Activated naive CD8-positive, alpha-beta T cell treated with anti-CD3 and anti-CD28 coated beads, Interleukin-2, amount 10 ng/mL, durations not matched to agents 7 days and 5 days (primary cell): ENCODE measurements at places on chromosomes 5 and 9. TPM values are rescaled to one million over a fixed set of nuclear protein-coding genes. Genes with fewer than 3 reads are reported as not detected.

DNA sequence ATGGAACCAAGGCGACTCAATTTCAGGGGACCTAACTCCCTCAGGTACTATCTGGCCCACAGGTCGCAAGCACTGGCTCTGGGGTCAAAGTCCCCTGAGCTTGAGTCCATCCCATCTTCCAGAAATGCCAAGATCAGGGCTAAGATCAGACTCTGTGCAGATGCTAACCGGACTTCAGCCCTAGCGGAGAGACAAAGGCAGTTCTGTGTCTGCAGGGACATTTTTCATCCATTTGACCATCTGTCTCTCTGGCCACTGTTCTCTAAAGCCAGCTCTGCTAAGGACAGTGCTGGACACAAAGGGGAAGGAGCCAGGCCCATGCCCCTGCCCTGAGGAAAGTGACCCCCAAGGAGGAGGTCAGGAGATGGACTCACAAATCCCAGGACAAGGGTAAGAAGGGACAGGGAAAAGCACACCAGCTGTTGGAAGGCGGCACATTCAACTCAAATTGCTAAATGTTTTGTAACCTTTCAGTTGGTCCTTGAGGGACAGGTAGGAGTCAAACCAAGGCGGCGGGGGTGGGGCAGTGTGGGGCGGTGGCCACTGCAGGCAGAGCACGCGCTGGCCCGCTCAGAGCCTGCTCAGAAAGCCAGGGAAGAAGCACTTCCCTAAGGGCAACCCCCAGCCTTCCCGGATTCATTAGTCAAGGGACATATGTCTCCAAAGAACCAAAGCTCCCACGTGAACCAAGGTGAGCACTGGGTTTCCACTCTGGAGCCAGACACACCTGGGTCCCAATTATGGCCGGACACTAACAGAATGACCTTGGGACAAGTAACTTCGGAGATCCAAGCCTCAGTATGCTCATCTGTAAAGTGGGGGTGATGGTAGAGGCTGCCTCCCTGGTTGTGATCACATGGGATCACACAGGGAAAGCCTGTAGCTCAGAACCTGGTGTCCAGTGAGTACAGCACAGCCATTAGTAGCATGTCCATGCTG lies 42.8 kb downstream of the STK10 start:
- DNase-seq = no peak
- no peak overlapping the region for H3K4me3 ChIP-seq
- H3K27ac ChIP-seq = no peak overlapping the region
- H3K27me3 ChIP-seq = no peaks in the 10 kb centered on the region
- H3K4me1 ChIP-seq = peaks cover 34% of the 10 kb centered on the region

DNA sequence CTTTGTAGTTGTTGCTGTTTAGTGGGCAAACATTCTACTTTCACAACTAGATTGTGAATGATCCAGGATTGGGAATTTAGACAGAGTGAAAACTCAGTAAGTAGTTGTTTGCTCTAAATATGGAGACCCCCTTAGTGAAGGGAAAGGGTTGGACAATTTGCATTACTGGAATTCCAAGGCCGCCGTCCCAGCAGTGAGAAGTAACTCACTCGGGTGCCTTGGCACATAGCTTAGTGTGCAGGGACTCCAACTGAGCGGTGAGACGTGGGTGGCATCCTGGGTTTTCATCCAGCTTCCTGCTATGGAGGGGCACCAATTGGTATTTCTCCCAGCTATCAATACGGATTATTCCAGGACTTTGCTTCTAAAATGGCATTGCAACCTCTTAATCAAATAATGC lies 69.7 kb upstream of the FCN1 start:
- H3K36me3 ChIP-seq = no peaks in the 10 kb centered on the region
- H3K27ac ChIP-seq = no peak overlapping the region
- H3K27me3 ChIP-seq = no peaks in the 10 kb centered on the region
- no peak overlapping the region for H3K4me3 ChIP-seq
- H3K4me1 ChIP-seq = no peaks in the 10 kb centered on the region

- no peak overlapping the region for H3K27ac ChIP-seq
- peaks cover 20% of the 10 kb centered on the region for H3K27me3 ChIP-seq
These were observed 161.5 kb upstream of the KIF2A start for GRCh38 chr5:62144401-62145022.

DNA sequence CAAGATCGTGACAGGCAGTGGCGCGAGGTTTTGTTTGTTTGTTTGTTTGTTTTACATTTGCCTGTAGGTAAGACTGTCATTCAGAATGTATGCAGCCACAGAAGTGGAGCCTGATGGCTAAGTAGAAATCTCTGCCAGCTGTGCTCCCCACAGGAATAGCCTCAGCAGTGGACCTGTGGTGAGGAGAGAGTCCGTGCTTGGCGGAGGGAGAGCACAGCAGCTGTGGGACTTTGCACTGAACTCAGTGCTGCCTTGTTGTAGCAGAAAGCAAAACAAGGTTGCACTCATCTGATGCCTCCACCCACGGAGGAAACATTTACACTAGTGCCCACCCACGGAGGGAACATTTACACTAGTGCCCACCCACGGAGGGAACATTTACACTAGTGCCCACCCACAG lies 4.4 kb upstream of the ZNF782 start:
- peaks cover 11% of the 10 kb centered on the region for H3K4me1 ChIP-seq
- no peak for DNase-seq
- H3K27me3 ChIP-seq = peaks cover 13% of the 10 kb centered on the region
- H3K4me3 ChIP-seq = no peak overlapping the region
- H3K27ac ChIP-seq = no peak overlapping the region

DNA sequence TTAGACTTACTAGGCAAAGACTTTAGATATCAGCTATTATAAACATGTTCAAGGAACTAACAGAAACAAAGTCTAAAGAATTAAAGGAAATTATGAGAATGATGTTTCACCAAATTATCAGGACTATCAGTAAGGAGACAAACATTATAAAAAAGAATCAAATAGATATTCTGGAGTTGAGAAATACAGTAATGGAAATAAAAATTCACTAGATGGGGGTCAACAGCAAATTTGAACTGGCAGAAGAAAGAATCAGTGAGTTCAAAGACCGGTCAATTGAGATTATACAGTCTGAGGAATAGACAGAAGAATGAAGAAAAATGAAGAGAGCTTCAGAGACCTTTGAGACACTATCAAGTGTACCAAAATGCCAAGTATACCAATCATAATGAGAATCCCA lies 9.6 kb upstream of the IL13 start:
- peaks cover 48% of the 10 kb centered on the region for H3K36me3 ChIP-seq
- no peak overlapping the region for H3K27ac ChIP-seq

The LIFR gene
- not detected for total RNA-seq

GRCh38 chr9:119368681-119369581 lies at the start of gene BRINP1:
Gene BRINP1 (minus strand): TSS chr9:119369435. CDS start chr9:119313355, 56,080 bp downstream.
- peaks cover 30% of the 10 kb centered on the region for H3K27me3 ChIP-seq
- no peak within 1 kb of the TSS for H3K4me3 ChIP-seq
- peaks cover 4% of the 10 kb centered on the region for H3K4me1 ChIP-seq
- DNase-seq = peak; percentile 26
- peak within 1 kb of the TSS; percentile 73 for H3K27ac ChIP-seq
- H3K36me3 ChIP-seq = peaks cover 3% of the 10 kb centered on the region

The BASP1 gene
- 0.40 TPM for total RNA-seq

DNA sequence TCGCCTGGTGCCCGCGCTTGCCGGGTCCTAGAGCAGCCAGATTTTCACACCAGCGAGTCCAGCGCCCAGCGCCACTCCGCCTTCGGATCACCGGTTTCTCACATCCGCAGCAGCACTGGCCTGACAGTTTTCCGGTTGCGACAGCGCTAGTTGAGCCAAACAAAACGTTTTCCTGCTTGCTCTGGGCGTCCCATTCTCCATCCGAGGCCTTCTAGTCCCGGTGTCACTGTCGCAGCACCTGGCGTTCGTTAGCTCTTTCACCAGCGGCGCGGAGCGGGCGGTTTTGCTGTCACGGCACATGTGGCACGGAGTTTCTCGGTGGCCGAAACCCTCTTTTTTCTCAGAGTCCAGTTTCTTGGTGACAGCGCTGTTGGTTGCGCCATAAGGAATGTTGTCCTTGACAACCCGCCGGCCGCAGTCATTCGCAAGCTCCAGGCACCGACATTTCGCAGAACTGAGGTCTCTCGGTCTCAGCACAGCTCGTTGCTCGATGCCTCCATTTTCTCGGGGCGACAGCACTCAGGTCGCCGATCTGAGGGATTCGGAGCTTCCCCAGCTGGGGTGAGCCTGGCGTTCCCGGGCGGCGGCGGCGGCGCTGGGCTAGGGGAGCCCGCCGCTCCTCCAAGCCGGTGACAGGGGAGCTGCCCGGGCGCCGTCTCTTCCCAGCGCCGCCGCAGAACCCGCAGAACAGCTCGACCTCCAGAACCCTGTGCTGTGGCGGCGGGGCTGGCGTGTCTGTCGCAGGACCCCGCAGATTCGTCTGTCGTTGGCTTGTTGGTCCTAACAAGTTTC lies 47.8 kb downstream of the ANXA2R start:
- H3K27ac ChIP-seq = peak overlapping the region; percentile 98
- DNase-seq = peak; percentile 78
- H3K4me3 ChIP-seq = peak overlapping the region; percentile 98
- H3K4me1 ChIP-seq = peaks cover 33% of the 10 kb centered on the region

- no peak for DNase-seq
- H3K4me1 ChIP-seq = no peaks in the 10 kb centered on the region
- no peak overlapping the region for H3K4me3 ChIP-seq
These were observed 98.5 kb downstream of the MTREX start for GRCh38 chr5:55406292-55406691.

- DNase-seq = no peak
- no peaks in the 10 kb centered on the region for H3K36me3 ChIP-seq
- no peak overlapping the region for H3K4me3 ChIP-seq
- H3K27me3 ChIP-seq = no peaks in the 10 kb centered on the region
- H3K4me1 ChIP-seq = no peaks in the 10 kb centered on the region
- no peak overlapping the region for H3K27ac ChIP-seq
These were observed 170.3 kb downstream of the PDZD2 start for GRCh38 chr5:31809050-31809870.

DNA sequence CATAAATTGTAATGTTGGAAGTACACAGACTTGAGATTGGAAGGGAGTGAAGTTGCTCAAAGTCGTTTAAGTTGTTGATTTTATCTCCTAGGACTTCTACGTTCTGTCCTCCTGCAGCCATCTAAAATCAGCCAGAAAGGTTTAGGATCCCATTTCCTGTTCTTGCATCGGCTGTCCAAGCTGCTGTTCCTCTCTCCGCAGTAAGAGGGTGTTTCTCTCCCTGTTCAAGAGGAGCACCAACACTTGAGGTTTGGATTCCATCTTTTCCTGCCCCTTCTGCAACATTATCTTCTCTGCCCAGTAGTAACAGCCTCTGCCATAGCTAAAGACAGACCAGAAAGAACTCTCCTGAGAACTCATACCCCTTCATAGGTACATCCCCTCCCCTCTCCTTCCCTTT lies 373.4 kb downstream of the GADD45G start:
- no peak for DNase-seq
- H3K27ac ChIP-seq = no peak overlapping the region
- H3K27me3 ChIP-seq = peaks cover 17% of the 10 kb centered on the region
- H3K4me3 ChIP-seq = no peak overlapping the region

- H3K36me3 ChIP-seq = no peaks in the 10 kb centered on the region
- no peak overlapping the region for H3K27ac ChIP-seq
- no peak overlapping the region for H3K4me3 ChIP-seq
- no peak for DNase-seq
These were observed 573.7 kb upstream of the DAB2 start for GRCh38 chr5:39998518-39998917.

- no peaks in the 10 kb centered on the region for H3K27me3 ChIP-seq
- H3K27ac ChIP-seq = no peak overlapping the region
- DNase-seq = no peak
- no peaks in the 10 kb centered on the region for H3K4me1 ChIP-seq
These were observed 213.8 kb downstream of the FAM114A2 start for GRCh38 chr5:153824909-153825308.

DNA sequence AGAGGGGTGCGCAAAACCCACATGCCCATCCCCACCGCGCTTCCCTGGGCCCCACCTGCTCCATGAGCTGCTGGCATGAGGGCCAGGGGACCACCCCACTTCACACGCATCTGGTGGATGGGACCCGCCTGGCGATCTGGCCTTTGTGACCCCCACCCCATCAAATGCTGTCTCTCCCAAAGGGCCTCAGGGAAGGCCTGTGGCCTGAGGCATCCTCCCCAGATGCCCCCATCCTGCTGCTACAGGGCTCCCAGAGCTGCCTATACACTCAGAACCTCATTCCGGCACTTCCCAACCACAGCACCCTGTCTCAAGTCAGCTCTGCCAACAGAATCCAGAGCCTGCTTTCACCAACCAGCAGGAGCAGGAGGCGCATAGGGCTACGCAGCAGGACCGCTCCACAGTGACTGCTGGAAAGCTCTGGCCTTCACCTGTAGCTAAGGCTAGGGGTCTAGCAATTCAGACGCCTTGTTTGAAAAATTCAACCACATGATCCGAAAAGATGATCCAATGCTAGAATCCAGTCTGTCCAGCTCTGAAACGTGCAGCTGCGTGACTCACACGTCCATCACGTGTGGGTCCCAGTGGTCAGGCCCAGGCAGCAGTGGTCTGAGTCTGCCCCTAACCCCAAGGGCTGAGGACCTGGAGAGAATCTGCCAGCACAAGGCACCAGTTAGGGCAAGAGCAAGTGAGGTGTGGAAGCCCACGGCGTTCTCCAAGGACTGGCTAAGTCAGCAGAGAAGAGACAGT lies 1.4 kb upstream of the SNAPC4 start:
- H3K36me3 ChIP-seq = peaks cover 23% of the 10 kb centered on the region
- H3K4me1 ChIP-seq = peaks cover 47% of the 10 kb centered on the region
- H3K27ac ChIP-seq = peak overlapping the region; percentile 38

- no peaks in the 10 kb centered on the region for H3K4me1 ChIP-seq
- no peak overlapping the region for H3K4me3 ChIP-seq
- H3K36me3 ChIP-seq = no peaks in the 10 kb centered on the region
- H3K27me3 ChIP-seq = peaks cover 5% of the 10 kb centered on the region
These were observed 72.9 kb downstream of the BAAT start for GRCh38 chr9:101311758-101312420.

The ADAMTSL1 gene
- not detected for total RNA-seq
